ENCODE measurements at places on chromosomes 5 and 9.

DNA sequence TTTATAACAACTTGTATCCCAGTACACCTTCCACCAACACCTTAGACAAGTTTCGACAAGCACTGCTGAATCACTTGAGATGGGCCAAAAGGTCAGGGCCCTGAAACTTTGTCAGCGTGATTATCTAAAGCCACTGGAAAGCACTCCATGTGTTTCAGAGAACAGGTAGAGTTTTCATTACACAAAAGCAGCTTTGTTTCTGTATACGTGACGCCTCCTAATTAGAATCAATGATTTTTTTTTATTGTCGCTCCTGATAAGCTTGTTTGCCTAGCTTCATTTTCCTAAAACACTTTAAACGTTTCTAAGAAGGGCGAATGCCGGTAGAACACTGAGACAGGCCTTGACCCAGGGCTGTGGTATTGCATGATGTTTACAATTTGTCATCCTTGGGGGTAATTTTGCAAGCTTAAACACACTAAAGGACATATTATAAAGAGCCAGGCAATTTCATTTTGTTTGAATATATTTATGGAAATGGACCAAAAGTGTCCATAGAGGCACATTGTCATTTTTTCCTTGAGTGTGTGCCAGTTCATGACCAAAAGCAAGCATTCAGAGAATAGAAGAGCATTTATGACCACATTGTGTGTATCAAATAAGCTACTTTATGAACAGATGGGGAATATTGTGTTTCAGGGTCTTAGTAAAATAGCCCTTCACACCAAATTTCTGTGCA lies 193.6 kb downstream of the GLIS3 start:
- no peak for DNase-seq

GRCh38 chr5:54362992-54363625 lies 52.7 kb upstream of the ARL15 start:
- DNase-seq = no peak

- no peak for DNase-seq
Measured at GRCh38 chr5:92207151-92207550, 824.0 kb upstream of the ARRDC3 start.

DNA sequence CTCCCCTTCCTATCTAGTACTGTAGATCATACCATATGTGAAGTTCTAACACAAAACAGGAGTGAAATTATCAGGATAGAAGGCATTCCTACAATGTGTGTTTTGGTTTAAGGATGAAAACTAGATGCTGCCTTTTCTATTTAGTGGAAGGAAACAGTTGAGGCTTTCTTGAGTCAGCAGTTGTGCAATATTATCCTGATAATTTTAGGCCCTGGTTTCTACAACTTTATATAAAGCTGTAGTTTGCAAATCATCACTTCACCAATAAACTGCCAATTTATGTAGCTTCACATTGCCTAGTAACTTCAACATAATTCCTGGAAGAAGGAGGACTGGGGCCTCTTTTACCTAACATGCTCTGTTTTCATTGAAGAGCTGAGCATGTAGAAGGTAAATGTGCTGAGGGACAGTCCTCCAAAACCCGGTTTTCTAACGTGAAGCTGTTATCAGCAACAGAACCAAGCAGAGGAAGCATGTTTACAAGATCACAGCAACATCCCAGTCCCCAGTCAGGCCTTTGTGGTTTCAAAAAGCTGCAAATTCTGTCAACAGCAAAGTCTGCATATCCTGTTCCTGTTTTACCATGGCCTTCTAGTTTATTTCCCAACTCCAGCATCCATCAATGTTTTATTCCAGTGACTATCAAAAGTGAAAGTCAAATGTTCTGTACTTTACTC lies 513.4 kb upstream of the MEF2C start:
- DNase-seq = no peak

- DNase-seq = no peak
Measured at GRCh38 chr9:93710370-93710723, 134.0 kb downstream of the PHF2 start.

DNA sequence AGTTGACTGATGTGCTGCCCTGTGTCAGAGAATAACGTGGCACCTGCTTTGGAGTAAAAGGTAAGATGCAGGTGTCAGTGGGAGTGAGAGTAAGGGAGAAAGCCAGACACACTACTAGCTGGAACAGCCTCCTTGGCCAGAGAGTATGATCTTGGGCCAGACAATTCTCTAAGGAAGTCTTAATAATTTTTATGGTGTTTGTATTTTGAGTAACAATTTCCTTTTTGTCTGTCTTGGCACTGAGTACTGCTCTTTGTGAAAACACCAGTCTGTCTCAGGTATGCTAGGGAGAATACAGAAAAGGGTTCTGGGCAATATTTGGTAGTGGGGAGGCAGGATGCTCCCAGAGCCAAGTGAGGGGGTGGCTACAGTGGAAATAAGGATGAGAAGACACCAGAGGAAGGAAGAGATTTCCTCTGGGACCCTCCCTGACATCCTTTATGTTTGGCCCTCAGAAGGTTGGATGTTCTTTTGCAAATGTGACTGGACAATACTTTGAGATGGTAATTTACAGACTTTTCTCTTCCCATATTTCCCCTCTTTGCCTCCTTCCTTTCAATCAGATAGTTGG lies 20.6 kb upstream of the PRDM6 start:
- no peak for DNase-seq

- DNase-seq = no peak
Measured at GRCh38 chr5:143064676-143065075, 294.5 kb downstream of the ARHGAP26 start.

- no peak for DNase-seq
Measured at GRCh38 chr9:7707934-7708333, 91.6 kb downstream of the DMAC1 start.

GRCh38 chr9:120235081-120235480 lies 344.9 kb downstream of the CDK5RAP2 start:
- DNase-seq = no peak

- DNase-seq = no peak
Measured at GRCh38 chr9:32004431-32005076, 379.9 kb upstream of the ACO1 start.

DNA sequence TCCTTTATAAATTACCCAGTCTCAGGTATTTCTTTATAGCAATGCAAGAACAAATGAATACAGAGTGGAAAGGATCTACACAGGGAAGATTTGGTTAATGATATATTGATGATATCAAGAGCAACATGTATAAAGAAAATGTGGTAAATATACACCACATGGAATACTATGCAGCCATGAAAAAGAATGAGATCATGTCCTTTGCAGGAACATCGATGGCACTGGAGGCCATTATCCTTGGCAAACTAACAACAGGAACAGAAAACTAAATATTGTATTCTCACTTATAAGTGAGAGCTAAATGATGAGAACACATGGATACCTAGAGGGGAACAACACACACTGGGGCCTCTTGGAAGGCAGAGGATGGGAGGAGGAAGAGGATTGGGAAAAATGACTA lies 19.9 kb upstream of the PUM3 start:
- DNase-seq = no peak

DNA sequence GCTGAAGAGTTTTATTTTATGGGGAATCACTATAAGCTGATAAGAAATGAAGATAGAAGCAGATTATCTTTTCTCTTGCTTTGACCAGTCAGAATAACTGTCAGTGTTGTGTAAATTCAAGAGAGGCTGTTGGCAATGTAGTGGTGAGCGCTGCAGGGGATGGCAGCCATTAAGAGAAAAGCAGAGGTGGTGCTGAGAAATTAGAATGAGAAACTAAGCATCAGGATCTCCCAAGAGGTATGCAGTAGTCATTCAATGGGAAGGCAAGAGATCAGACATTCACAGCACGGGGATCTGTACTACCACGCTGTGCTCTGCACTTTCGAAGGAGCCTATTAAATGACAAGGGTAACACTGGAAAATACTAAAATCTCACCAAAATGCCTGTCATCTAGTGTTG lies 768.5 kb upstream of the ACO1 start:
- no peak for DNase-seq

DNA sequence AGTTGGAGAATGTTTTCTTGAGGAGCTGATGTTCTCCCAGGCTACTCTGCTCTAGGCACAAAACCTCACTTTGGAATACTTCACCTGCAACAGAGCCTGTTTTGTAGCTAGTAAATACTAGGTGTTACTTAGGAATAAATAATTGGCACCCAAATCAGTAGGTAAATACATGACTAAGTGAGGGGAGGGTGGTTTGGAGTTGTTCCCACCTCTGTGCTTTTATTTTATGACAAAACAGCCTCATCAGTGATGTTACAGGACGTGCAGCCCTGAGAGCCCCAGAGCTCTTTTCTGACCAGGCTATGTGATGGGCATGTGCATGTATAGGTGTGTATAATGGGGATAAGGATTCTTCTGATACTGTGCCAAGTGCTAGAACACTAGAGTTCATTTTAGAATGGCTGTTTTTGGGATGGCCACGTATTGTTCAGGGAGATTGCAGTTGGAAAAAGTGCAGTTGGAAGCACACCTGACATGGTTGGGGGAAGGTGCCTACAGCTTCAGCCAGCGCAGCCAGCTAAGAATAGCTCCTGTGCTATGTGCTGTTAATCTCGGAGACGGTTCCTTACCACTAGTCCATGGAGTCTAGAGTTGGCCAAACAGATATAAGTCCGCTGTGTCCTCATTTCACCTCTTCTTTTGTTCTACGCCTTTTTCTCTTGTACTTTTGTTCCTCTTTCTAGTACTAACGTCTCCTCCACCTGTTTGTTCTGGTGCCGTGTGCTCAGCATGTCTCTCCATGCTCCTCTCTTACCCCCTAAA lies 284.7 kb downstream of the FANCC start:
- DNase-seq = no peak

DNA sequence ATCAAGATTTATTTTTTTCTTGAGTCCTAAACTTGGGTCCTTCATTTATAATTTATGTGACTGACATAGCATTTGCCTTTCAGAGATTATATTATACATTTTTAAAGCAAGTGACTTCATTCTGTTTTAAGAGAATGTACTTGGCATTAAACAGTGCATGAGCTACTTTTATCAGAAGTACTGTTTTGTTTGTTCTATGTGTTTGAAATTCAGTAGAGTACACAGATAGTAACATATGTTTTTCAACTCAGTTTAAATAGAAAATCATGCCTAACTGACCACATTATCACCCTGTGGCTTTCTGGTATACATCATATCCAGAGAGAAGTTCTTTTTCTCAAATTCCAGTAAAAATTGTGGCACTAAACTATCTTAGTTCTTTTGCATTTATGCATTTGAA lies 335.3 kb upstream of the CDH18 start:
- DNase-seq = no peak

DNA sequence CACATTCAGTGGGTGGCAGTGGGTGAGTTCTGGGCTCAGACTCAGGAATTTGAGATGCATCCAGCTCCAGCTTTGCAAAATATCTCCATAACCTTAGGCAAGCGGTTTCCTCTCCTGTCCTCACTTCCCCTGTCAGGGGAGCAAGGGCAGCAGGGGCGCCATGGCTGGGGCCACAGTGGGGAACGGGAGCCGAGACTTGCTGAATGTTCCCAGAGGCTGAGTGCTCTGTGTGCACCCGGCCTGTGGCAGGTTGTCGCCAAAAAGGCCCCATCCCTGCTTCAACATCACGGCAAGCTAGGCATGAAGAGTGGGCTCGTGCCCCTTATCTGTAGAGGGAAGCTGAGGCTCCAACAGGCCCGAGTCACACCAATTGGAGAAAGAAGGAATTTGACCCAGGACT lies 268.8 kb downstream of the NSG2 start:
- DNase-seq = no peak

DNA sequence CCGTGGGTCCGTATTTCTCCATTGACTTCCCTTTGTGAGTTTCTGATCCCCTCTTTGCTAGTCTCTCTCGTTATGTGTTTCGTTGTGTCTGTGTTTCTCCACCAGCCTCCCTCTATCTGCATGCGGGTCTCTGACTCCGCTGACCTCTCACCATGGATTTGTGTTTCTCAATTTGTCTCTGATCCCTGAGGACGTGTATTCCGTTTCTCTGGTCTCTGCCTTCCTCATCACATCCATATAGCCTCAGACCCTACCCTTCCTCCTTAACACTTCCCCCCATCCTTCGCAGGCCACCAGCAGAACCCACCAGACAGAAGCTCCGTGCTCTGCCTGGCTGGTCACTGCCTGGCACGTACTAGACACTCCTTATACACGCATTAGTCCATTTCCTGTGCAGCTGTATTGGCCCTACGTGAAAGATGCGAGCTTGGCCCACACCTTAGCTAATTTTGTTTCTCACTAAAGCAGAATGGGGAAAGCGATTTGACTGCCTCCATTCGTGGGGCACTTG lies 631 bp downstream of the B4GALT7 start:
- DNase-seq = no peak

GRCh38 chr5:140112685-140113179 lies 1.2 kb upstream of the PURA start:
- DNase-seq = no peak

- DNase-seq = no peak
Measured at GRCh38 chr5:135239453-135240282, 159.4 kb downstream of the MACROH2A1 start.

- DNase-seq = no peak
Measured at GRCh38 chr9:96115836-96116235, 186.1 kb downstream of the HSD17B3 start.

- no peak for DNase-seq
Measured at GRCh38 chr5:65961633-65962032, 35.3 kb downstream of the ERBIN start.

DNA sequence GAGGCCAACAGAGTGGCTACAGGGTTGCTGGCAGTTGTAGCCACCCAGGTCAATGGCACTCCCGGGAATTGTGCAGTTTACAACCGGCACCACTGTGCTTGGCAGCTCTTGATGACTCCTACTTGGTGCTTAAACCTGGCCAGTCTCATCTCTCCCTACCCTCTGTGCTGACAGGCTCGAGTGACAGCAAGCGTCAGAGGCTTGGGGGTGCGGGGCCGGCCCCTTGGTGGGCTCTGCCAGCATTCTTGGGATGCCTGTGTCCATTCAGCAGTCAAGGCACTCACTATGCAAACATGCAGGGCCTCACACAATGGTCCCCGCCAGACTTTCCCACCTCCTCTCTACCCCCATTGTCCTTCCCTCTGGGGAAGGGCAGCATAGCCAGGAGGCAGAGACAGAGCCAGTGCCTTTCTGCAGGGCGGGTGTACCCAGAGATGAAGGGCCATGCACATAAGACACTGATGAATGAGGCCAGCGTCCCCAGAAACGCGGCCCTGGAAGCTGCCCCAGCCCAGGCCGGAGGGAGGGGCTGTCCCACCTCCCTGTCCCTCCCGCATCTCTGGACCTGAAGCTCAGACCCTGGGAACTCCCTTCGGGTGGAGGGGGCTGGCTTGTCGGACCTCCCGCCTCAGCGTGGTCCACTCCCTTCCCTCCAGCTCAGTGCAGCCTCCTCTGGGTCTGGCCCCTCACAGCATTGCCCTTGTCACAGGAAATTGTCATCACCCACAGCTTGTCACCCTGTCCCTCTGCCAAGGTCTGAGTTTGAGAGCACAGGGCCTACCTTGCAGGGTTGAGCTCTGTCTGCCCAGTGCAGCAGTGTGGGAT lies 26.4 kb upstream of the NOTCH1 start:
- no peak for DNase-seq

GRCh38 chr5:149423794-149424268 lies 44.7 kb upstream of the IL17B start:
- DNase-seq = no peak

- no peak for DNase-seq
Measured at GRCh38 chr9:34985311-34985899, 4.1 kb upstream of the DNAJB5 start.

Measured in stimulated activated CD8-positive, alpha-beta memory T cell treated with anti-CD3 and anti-CD28 coated beads, Interleukin-2, amount 100 ng/mL, for 1 hour (primary cell).